ENCODE measurements at places on chromosomes 1 and 21.

- no peak for DNase-seq
These were observed 182.7 kb downstream of the HMCN1 start for GRCh38 chr1:185916861-185917260.

GRCh38 chr1:93474321-93474720 is 26.4 kb downstream of the FNBP1L start:
- no peak for DNase-seq

DNA sequence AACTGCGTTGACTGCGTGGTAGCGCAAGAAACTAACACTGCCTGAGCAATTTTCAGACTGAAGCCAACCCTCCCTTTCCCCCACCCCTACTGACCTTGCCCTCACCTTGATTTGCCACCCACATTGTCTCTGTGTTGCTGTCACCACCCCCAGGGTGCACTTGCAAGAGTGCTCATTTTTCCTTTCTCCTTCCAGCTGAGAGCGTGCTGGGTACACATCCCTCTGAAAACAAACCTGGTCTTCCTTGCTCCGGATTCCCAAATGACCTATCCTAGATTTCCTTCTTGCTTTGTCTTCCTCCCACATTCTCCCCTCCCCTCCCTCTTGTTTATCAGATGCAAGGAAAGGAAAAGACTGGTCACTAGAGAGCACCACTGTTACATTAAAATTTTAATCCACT is 24.2 kb downstream of the MPZ start:
- no peak for DNase-seq

DNA sequence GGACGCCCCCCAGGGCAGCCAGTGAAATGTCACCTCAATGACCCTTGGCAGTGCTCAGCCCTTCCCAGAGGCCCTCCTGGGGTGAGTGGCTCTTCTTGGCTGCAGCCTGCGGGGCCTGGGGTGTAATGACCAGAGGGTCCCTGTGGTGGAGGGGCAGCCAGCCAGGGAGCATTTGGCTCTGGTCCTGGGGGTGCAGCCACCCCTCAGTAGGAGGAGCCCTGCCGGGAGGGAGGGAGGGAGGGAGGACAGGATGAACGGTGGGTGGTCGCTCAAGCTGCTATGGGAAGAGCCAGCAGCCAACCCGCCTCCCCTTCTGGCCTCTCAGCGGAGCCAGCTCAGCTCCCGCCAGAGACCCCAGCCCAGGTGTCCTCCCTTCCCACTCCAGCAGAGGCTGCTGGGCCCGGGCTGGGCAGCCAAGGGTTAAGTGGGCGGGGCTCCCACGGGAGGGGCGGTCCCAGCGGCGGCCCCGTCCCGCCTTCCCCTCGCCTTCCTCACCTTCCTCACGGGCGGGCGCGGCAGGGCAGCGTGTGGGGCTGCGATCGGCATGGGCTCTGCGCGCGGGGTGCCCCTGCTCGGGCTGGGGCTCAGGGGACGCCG is 9.0 kb upstream of the PLCH2 start:
- no peak for DNase-seq

DNA sequence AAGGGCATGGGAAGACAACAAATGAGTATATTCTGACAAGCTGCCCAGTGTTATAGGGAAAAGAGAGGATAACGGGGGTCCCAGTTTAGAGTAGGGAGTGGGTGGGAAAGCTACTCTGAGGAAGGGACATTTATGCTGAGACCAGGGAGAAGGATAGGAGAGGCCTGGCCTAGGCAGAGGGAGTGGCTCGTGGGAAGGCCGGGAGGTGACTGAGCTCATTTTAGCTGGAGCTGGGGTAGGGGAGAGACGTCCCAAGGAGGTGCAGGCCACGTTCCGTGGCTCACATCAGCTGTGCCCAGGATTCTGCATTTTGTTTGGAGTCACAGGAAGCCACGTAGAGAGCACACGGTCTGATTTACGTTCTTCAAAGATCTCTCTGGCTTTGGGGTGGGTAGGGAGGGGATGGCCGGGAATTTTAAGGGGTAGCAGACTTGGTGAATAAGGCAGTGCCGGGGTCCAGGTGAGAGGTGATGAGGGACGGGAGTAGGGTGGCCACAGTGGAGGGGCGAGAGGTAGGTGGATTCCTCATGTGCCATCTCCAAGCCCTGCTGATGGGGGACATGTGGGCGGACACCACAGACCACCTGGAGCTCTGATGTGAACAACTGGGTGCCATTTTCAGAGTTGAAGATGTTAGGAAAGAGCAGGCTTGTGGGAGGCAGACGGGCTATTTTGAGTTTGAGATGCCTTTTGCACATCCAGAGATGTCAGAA is 4.7 kb downstream of the TINAGL1 start:
- no peak for DNase-seq

- DNase-seq: no peak
These were observed 597.3 kb downstream of the PTPRU start for GRCh38 chr1:29833581-29833980.

- DNase-seq: no peak
These were observed 61.4 kb upstream of the BARHL2 start for GRCh38 chr1:90778486-90778885.

DNA sequence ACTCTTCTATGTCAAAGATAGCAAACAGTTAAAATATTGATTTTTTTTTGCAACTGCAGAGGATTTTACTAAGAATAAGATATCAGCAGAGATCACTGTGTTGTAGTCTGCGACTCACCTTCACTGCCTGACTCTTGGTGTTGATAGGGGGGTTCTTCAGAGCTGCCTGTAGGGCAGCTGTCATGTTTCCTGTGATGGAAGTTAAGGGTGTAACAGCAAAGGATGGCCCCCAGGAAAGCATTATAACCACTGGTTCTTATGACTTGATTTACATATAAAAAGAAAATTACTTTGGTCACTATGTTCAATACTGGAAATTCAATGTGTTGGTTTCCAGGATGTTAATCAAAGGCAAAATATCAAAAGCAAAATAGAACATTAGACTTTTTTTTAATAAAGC is 2.6 kb downstream of the ARPC5 start:
- no peak for DNase-seq

- no peak for DNase-seq
These were observed 123.4 kb upstream of the FOXD3 start for GRCh38 chr1:63198871-63199394.

DNA sequence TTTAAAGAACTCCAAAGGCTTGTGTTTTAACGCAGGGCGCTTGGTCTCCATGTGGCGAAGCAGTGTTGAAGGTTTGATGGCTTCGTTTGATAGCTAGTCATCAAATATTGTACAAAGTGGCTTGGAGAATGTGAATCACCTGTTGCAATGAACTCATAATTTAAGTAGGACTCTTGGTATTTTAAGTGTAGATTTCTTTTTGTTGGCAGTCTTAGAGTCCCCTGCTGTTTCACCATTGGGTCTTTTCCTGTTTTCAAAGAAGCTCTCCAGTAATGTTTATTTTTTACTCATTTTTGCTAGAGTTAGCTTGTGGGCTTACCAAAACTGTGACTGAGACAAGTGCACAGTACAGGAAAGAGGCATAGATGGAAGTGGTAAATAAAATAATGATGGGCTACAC is 26.2 kb downstream of the RASAL2 start:
- DNase-seq: no peak

DNA sequence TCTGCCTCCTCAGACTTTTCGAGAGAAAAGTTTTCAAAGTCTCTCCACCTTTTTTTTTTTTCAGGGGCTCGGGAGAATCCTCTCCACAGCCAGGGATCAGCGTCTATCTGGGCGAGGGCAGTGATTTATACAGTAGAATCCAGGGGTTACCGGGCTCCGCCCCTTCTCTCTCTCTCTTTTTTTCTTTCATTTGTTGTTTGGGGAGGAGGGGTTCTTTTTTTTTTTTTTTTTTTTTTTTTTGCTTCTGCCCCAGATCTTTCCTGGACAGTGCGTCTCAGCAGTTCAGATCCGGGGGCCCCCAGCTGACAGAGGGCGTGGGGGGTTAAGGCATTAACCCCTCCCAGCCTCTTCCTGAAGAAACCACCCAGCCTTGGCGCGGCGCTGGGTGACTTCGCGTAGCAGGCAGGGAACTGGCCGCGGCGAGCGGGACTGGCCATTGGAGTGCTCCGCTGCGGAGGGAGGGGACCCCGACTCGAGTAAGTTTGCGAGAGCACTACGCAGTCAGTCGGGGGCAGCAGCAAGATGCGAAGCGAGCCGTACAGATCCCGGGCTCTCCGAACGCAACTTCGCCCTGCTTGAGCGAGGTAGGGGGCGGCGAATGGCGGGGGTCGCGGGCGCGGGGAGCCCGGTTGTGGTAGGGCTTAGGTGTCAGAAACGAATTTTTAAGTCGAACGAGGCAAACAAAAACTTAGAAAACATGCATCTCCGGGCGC is at the start of gene S1PR1:
Gene S1PR1, plus strand, starts transcription at position 504 of the 713 bp plus-strand sequence. CDS start 1,966 bp downstream, outside the sequence.
- peak; percentile 71 for DNase-seq

DNA sequence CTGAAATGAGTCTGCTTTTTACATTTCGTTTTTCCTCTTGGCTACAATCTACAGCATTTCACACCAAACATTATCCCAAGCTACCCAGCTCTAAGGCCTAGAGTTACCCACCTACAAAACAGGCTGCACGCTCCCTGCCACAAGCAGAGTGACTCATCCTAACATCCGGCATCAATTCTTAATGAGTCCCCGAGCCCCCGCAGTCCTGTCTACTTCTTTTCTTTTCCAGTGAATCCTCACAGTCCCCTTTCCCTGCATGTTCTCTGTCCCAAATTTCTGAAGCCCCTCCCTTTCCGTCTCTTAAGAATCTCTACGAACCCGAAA is 650 bp downstream of the PCNX2 start:
- peak; percentile 25 for DNase-seq

DNA sequence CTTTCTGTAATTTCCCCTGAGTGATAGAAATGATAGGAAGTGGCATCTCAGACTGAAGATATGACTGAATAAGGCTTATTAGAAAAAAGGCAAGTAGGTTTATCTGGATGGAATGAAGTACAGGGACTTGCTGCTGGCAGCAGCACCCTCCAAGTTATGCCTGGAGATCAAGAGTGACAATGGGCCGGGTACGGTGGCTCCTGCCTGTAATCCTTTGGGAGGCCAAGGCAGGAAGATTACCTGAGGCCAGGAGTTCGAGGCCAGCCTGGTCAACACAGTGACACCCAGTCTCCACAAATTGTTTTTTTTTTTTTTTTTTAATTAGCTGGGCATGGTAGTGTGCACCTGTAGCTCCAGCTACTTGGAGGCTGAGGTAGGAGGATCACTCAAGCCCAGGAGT is 87.8 kb downstream of the SCCPDH start:
- DNase-seq: no peak

- DNase-seq: peak; percentile 60
These were observed 47.1 kb upstream of the PODN start for GRCh38 chr1:53014791-53015507.

DNA sequence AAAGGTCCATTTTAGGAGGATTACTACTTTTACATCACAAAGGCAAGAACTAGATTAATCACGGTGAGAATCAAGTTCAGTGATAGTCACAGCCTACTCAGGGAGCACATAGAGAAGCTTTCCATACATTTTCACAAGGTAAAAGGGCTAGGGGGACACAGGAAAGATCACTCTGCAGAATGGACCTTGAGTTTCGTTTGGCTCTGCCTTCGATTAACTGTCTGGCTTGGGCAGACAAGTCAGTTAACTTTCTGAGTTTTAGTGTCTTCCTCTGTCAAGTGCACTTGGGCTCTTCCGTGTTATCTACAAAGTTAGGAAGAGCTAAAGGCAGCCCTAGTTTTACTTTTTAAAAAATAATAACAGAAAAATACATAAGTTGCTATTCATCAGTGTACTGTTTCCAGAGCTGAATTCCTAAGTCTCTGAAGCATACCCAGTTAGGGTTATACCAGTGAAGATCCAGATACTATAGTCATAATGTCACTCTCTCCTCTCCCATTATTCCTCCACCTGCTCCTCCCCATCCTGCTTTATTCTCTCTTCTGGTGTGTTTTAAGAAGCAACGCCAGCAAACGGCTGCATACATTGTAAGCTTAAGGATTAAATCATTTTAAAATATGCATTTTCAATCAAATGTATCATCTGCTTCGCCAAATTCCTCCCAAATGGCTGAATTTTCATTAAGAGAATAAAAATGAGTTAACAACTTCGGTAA is 1.7 kb downstream of the CEP170 start:
- no peak for DNase-seq

- DNase-seq: no peak
These were observed 172.0 kb downstream of the CDC7 start for GRCh38 chr1:91672601-91673161.

DNA sequence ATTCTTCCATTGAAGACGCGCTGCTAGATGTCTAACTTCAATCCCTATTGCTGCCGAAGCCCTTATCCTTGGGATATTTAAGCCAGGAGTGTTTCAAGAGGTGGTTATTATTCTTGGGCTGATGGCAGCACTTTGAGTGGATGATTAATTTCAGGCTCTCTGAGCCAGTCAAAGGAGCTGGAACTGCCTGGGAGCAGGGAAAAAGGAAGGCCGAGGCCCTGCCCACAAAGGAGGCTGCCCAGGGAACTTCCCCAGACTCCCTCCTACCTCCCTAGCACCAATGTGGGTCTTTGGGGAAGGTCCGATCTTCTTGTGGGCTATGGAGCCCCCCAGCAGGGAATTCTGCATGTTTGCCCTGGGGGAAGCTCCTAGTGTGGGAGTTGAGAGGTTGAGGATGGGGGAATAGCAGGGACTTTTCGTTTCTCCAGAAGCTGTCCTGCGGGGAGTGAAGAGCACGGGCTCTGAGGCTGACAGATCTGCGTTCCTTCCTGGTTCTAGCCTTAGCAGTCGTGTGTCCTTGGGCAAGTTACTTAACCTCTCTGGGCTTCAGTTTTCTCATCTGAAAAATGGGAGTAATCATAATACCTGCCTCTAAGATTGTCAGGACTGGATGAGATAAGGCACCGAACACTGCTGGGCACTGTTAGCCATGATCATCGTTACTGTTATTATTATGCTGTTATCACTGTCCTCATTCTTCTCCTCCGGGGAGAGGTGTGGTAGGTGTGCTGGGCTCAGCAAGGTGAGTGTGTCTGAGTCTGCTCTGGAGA is 6.3 kb downstream of the KCNQ4 start:
- no peak for DNase-seq

DNA sequence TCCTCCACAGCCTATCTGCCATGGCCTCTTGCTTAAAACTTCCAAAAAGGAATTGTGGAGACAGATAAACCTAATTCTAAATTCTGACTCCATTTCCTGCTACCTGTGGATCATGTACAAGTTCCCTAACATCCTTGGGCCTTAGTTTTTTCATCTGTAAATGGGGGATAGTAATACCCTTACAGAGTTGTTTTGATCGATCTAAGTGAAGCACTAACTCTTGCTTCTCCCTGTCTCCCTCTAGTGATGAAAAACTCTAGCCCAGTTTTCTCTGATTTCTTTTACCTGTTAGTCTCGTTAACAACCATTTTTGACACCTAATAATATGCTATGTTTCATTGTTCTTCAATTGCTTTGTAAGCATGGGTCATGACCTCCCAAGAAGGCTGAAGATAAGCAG is 65.9 kb downstream of the TM2D1 start:
- DNase-seq: no peak

- no peak for DNase-seq
These were observed 17.4 kb downstream of the SLC27A3 start for GRCh38 chr1:153792631-153793041.

- DNase-seq: no peak
These were observed 45.2 kb downstream of the HLX start for GRCh38 chr1:220924331-220924970.

- no peak for DNase-seq
These were observed 15.7 kb upstream of the HAX1 start for GRCh38 chr1:154256686-154257085.

Measured in activated T-helper 1 cell treated with Interleukin-2 at 50 U/mL for 16 hours (primary cell).